ENCODE measurements at places on chromosomes 5 and 9. TPM values are rescaled to one million over a fixed set of nuclear protein-coding genes. Genes with fewer than 3 reads are reported as not detected.

Gene HTR1A
- total RNA-seq = not detected

DNA sequence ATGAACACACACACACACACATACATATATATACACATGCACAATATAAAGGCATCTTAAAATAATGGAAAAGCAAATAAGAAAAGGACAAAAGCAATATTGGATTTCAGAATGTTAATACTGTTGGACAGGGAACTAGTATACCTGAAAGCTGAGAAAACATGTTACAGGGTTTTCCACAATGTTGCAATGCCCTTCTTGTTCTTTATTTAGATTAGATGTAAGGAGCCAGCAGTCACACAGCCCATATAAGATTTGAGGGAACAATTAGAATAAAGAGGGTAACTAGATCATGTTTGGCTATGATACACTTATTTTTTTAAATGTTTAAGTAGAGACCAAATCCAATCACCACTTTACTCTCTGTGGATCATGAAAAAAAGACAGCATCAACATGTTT, 61.7 kb downstream of the SH3TC2 start:
- H3K4me3 ChIP-seq = no peak overlapping the region
- DNase-seq = no peak
- H3K4me1 ChIP-seq = no peaks in the 10 kb centered on the region

GRCh38 chr9:135156525-135157510, 69.3 kb downstream of the OLFM1 start:
- no peak for DNase-seq
- no peak overlapping the region for H3K27ac ChIP-seq
- H3K4me3 ChIP-seq = no peak overlapping the region
- no peaks in the 10 kb centered on the region for H3K36me3 ChIP-seq

Gene WHRN
- 4.2 TPM for total RNA-seq

Gene SHOC1
- not detected for total RNA-seq

DNA sequence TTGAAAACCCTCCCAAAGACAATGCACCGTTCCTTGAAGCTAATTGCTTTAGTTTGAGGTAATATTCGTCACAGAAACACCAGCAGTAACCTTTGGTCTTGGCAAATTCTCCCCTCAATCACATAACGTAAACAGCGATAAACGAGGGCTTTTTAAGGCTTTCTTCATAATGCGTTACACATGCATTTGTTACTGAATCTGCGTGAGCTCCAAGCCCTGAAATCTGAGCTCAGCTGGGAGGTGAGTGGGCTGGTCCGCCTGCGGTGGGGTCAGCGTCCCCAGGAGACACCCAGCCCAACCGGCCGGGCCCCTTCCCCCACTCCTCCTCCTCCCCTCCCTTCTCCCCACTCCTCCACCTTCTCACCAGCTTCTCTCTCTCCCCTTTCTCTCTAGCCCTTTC, 91.1 kb downstream of the BARX1 start:
- no peak for DNase-seq
- H3K4me1 ChIP-seq = no peaks in the 10 kb centered on the region
- no peaks in the 10 kb centered on the region for H3K36me3 ChIP-seq
- H3K27me3 ChIP-seq = peaks cover 29% of the 10 kb centered on the region
- H3K4me3 ChIP-seq = no peak overlapping the region

DNA sequence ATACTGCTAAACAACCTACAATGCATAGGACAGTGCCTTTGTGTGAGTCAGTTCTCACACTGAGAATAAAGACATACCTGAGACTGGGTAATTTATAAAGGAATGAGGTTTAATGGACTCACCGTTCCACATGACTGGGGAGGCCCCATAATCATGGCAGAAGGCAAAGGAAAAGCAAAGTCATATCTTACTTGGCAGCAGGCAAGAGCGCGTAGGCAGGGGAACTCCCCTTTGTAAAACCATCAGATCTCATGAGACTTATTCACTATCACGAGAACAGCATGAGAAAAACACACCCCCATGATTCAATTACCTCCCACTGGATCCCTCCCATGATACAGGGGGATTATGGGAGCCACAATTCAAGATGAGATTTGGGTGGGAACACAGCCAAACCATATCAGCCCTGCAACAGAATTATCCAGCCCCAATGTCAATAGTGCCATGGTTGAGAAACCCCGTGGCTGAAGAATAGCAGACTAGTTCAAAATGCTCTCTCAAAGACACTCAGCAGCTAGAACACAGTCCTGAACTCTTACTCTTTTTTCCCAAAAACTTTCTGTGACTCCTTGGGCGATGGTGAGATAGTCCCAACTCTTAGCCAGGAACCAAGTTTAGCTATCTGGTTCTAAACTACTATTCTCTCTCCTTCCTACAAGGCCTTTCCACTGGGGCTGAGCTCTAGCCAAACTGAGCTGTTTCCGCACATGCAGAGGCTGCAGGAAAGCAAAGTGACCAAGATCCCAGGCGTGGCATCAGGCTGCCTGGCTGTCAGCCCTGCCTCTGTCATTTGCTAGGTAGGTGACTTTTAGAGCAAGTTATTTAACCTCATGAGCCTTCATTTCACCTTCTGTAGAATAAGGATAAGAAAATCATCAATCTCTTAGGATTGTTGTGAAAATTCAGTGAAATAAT, 21.7 kb downstream of the FAT2 start:
- no peaks in the 10 kb centered on the region for H3K4me1 ChIP-seq
- DNase-seq = no peak
- H3K27ac ChIP-seq = peak overlapping the region; percentile 28
- no peaks in the 10 kb centered on the region for H3K36me3 ChIP-seq
- no peak overlapping the region for H3K4me3 ChIP-seq

GRCh38 chr5:171907725-171908343, 98.6 kb downstream of the FBXW11 start:
- peak; percentile 36 for DNase-seq
- no peak overlapping the region for H3K27ac ChIP-seq
- peaks cover 46% of the 10 kb centered on the region for H3K4me1 ChIP-seq
- H3K27me3 ChIP-seq = no peaks in the 10 kb centered on the region

Gene HAPLN1
- total RNA-seq = not detected

Gene ANKRD34B
- not detected for total RNA-seq

Gene SARDH
- total RNA-seq = 8.7 TPM

Gene NMUR2
- not detected for total RNA-seq

GRCh38 chr5:7886849-7887475, 18.0 kb downstream of the MTRR start:
- H3K4me1 ChIP-seq = peaks cover 7% of the 10 kb centered on the region
- H3K27me3 ChIP-seq = no peaks in the 10 kb centered on the region
- DNase-seq = peak; percentile 20

Gene CYLC2
- total RNA-seq = not detected

- no peak within 1 kb of the TSS for H3K27ac ChIP-seq
- no peak for DNase-seq
- no peaks in the 10 kb centered on the region for H3K36me3 ChIP-seq
- peaks cover 56% of the 10 kb centered on the region for H3K27me3 ChIP-seq
- H3K4me1 ChIP-seq = peaks cover 17% of the 10 kb centered on the region
Measured at GRCh38 chr5:77210091-77210963, at the start of gene PDE8B. PDE8B (plus strand) TSS chr5:77210680; CDS start chr5:77210926, 246 bp downstream.

DNA sequence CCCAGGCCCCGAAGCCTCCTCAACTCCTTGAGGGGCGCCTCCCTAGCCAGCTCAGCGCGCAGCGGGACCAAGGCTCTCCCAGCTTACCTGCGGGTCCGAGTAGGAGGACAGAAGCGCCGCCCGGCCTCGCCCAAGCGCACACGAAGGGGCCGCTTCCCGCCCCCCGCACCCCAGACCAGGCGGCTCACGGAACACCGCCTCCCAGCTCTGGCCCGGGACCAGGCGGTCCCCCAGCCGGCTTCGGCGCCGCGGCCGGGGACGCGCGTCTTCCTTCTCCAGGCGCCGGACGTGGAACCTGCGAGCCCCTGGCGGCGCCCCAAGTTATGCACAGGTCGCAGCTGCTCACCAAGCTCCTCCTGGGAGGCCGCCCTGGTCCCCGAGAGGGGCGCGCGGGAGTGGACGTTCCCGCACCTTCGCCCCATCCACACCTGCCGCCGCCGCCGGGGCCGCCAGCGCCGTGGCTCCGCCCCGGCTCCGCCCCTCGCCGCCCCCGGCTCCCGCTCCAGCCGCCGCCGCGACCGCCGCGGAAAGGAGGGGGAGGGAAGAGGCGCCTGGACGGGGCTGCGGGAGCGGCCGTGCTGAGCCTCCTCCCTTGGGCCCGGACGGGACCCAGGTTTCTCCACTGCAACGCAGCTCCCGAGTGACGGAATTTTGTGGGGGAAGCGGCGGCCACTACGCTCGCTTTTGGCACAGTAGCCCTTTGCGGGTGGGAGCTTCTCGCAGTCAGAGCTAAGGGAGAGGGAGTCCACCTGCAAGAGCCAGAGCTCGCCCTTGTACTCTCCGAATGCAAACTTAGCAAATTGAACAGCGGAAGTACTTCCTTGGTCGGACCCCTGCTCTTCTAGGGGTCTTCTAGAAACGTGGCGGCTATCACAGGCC, 77.5 kb upstream of the IFNE start:
- peak overlapping the region; percentile 91 for H3K27ac ChIP-seq
- peaks cover 6% of the 10 kb centered on the region for H3K27me3 ChIP-seq
- peaks cover 6% of the 10 kb centered on the region for H3K36me3 ChIP-seq
- peak; percentile 50 for DNase-seq
- H3K4me3 ChIP-seq = peak overlapping the region; percentile 92

- H3K27me3 ChIP-seq = no peaks in the 10 kb centered on the region
- H3K27ac ChIP-seq = no peak overlapping the region
- H3K4me3 ChIP-seq = no peak overlapping the region
Measured at GRCh38 chr9:6922680-6923079, 164.9 kb downstream of the KDM4C start.

DNA sequence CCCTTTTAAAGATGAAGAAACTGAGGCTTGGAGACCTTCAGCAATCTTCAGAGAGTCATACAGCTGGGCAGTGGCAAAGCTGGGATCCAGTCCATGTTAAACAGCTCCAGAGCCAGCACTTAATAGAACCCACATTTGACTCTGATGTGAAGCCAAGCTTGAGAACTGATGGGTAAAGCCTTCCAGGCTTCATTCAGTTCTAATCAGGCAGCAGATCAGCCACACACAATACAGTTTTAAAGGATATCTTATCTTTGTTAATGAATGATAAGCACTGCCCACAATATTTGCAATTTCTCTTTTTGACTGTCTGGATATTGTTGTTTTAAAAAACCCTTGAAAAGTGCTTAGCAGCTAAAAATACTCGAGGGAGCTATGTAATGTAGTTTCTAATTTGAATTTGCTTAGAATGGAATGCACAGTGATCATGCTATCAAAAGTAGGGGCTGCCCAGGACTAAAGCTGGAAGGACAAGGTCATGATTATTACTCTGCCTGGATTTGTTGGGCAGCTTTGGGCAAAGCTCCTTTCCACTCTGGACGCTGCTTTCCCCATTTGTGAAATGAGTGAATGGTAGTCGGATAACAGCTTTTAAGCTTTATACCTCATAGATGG, 31.3 kb upstream of the HTR4 start:
- DNase-seq = no peak
- H3K27me3 ChIP-seq = peaks cover 5% of the 10 kb centered on the region
- H3K36me3 ChIP-seq = peaks cover 5% of the 10 kb centered on the region
- H3K4me1 ChIP-seq = no peaks in the 10 kb centered on the region
- no peak overlapping the region for H3K27ac ChIP-seq
- H3K4me3 ChIP-seq = no peak overlapping the region

Gene CTXN3
- not detected for total RNA-seq

Gene FLT4
- 44.5 TPM for total RNA-seq

DNA sequence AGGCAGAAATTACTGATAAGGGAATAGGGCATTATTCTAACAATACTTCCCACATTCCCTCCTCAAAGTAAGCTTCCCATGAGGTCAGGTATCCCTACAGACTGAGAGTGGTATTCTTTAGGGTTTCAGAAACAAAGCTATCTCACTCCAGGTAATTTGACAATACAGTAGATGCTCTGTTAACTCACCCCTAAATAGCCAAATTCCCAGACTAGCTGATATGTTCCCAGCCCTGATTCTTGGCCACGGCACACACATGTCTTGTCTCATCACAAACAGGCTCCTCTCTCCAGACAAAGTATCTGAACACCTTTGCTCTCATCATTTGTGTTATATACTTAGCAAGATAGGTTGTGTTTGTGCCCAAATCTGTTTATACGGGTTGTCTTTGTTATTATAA, 139.9 kb downstream of the ZNF608 start:
- peaks cover 28% of the 10 kb centered on the region for H3K27me3 ChIP-seq
- H3K4me1 ChIP-seq = no peaks in the 10 kb centered on the region
- H3K36me3 ChIP-seq = no peaks in the 10 kb centered on the region
- H3K4me3 ChIP-seq = no peak overlapping the region

DNA sequence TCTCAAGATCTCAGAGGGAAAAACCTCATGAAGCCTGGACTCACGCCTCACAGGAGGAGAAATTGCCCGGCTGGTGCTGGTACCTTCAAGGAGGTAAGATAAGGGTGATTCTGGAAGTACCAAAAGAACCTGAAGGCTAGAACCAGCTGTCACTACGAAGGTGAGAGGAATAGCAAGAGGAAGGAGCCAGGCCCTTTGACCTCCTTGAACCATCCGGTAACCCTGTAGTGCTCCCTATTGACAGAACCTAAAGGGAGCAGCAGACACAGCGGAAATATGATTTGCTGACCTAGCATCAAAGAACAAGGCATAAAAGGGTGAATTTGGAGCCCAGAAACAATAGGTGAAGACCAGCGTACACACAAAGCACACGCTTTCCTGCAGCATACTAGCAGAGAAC, 92.2 kb downstream of the DOCK8 start:
- DNase-seq = peak; percentile 52
- H3K27me3 ChIP-seq = no peaks in the 10 kb centered on the region
- H3K4me3 ChIP-seq = no peak overlapping the region
- H3K36me3 ChIP-seq = no peaks in the 10 kb centered on the region
- peak overlapping the region; percentile 82 for H3K27ac ChIP-seq
- H3K4me1 ChIP-seq = peaks cover 9% of the 10 kb centered on the region

Gene SLC12A2
- 13.3 TPM for total RNA-seq
